ENCODE measurements at places on chromosomes 11 and 22.

- DNase-seq: no peak
Measured at GRCh38 chr11:130246738-130247137, 68.0 kb downstream of the ZBTB44 start.

GRCh38 chr11:55707029-55707428 lies 45.0 kb downstream of the OR4C6 start:
- no peak for DNase-seq

- no peak for DNase-seq
Measured at GRCh38 chr22:29213493-29213892, 7.8 kb downstream of the EMID1 start.

DNA sequence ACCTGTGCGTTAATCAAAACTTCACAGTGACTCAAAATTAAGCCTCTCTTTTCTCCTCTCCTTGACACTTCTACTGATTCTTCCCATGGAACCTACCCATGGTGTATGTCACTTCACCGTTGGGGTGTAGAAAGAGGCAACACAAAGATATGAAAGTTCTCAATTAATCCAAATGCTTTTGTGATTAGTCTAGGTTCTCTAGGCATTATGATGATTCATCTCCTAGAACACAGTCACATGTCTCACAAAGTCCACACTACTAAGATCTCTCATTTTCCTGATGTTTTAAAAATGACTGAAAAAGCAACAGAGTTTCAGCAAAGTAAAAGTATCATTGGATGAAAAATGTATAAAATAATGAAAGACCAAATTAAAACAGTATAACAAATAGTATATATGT lies 13.7 kb upstream of the SCGB2A2 start:
- DNase-seq: no peak

DNA sequence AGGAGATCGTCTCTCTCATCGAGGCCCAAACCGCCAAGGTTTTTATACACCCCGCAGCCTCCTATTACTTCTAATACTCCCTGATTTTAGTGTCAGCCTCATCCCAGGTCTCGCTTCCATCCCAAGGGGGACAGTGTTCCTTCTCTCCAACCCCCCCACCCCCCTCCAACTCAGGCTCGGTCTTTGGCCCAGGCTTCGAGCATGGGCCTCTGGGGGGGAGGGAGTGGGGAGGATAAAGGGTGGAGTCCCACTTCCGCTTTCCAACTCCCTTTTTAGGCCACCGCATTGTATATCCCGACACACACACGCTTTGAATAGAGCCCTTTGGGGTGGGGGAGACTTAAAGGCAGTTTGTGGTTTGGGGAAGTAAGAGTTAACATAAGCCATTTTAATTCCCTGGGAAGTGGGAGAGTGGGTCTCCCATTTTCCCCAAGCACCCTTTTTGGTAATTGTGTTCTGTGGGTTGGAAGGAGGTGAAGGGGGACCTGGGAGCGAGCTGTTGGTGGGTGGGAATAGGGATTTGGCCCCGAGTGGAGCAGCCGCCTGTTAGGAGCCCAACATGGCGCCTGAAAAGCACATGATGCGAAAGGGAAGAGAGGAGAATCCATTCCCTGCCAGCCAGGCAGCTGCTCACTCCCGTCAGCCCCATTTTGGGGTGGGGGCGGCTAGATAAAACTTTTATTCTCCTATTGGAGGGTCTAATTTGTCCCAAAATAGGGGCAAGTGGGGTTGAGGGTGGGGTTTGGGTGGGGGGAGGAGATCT lies 844 bp downstream of the PCF11 start:
- peak; percentile 36 for DNase-seq

GRCh38 chr22:31210556-31211421 lies 1.3 kb upstream of the LIMK2 start:
- no peak for DNase-seq

DNA sequence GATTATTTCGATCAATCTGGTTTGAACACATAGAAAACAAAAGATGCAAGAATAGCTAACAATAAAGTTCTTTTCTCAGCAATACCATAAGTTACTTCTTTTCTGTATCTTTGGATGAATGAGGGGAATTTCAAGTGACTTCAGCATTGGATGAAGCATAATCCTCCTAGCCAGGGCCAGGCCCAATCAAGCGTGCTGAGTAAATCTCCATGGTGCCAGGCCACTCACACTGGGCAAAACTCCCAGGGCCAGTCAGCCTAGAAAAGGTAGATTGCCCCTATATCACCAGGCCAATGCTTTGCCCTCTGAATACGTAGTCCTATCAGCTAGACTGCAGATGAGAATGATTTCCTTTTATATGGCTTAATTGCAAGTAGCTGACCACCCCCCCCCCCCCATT lies 6.0 kb downstream of the CNTF start:
- no peak for DNase-seq

- peak; percentile 12 for DNase-seq
Measured at GRCh38 chr22:38569181-38569971, 607 bp downstream of the DMC1 start.

GRCh38 chr22:39150848-39151215 lies 1.6 kb downstream of the CBX7 start:
- DNase-seq: no peak

- no peak for DNase-seq
Measured at GRCh38 chr22:45149671-45150070, 14.1 kb upstream of the NUP50 start.

- no peak for DNase-seq
Measured at GRCh38 chr22:27113211-27113635, 455.8 kb downstream of the MIAT start.

DNA sequence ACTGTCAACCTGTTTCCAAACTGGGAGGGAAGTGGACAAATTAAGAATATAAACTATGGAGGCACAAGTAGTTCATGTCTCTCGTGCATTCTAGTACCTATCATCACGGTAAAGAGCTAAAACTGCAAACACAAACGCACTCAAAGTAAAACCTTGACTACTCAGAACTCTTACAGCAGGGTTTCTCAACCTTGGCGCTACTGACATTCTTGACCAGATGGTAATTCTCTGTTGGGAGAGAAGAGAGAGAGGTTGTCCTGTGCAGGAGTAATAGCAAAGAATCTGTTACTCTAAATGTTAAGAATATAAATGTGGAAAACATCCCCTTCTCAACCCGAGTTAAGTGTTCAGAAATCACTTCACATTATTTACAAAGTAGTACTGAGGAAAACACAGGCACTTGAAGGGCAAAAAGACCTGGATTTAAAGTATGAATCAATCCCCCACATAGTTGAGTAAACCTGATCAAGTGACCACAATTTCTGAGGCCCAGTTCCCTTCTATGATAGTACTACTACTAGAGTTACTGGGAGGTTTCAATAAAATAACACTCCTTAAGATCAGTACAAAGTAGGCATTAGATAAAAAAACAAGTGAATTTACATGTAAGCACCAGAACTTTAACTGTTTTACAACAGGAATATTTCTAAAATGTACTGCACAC lies 73.1 kb upstream of the ARHGAP32 start:
- no peak for DNase-seq

GRCh38 chr11:106077609-106078455 lies at the start of gene AASDHPPT:
TSS of gene AASDHPPT (plus strand) at chr11:106077662. CDS start at chr11:106077711, 49 bp downstream.
- DNase-seq: no peak

GRCh38 chr22:22902247-22903001 lies 14.8 kb downstream of the IGLL5 start:
- no peak for DNase-seq

DNA sequence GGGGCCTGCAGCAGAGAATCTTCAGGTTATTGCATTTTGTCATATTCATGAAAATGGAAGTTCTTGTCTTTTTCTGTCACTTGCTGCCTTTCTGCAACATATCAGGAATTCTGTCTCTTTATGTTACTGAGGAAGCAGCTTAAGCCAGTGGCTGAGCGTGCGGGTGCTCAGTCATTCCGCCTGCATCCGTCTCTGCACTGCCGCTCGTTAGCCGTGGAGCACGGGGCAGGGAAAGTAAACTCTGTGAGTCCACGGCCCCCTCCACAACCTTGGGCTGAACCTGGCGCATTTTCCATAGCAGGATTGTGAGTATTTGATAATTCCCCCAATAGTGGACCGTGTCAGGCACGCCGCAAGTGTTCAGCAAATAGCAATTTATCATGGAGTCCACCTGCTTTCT lies 1007.7 kb downstream of the BRD1 start:
- no peak for DNase-seq

GRCh38 chr11:94910270-94910669 lies 63.1 kb downstream of the CWC15 start:
- DNase-seq: no peak

DNA sequence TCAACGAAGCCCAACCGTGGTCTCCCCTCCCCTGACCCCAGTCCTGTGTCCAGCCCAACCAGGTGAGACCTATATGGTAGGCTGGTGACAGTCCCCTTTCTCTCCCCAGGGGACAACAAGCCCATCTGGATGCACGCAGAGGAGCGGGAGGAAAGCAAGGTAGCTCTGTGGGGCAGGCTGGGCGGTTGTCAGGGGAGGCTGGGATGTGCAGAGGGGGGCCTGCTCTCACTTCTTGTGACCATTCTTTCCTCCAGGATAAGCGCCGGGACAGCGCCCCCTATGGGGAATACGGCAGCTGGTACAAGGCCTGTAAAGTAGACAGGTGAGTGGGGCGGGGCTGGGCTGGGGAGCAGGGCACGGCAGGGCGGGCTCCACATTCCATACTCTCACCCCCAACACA lies 3.5 kb upstream of the RAB1B start:
- peak; percentile 42 for DNase-seq

GRCh38 chr11:18600915-18601569 lies 1.5 kb downstream of the MISFA start:
- no peak for DNase-seq

DNA sequence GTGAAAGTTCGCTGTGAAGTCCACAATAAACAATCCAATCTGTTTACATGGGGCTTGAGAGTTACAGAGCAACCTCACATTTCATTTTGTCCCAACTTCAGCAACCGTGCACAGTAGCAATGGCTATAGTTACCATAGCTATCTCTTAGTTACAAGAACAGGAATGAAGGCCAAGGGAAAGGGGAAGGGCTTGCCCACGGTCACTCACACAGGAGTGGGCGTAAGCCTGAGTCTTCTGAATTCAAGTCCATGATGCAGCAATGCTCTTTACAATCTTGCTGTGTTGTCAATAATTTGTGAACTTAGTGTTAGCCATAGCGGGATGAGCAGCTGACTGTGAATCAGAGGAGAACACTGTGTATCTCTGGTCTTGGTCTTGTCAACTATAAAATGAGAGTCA lies 102.9 kb downstream of the ADAMTS15 start:
- DNase-seq: no peak

- no peak for DNase-seq
Measured at GRCh38 chr11:33624083-33624482, 76.5 kb downstream of the C11orf91 start.

GRCh38 chr11:62445314-62445740 lies 26.5 kb downstream of the SCGB1A1 start:
- DNase-seq: no peak

GRCh38 chr11:117476531-117477142 lies 149.0 kb downstream of the CEP164 start:
- DNase-seq: no peak

DNA sequence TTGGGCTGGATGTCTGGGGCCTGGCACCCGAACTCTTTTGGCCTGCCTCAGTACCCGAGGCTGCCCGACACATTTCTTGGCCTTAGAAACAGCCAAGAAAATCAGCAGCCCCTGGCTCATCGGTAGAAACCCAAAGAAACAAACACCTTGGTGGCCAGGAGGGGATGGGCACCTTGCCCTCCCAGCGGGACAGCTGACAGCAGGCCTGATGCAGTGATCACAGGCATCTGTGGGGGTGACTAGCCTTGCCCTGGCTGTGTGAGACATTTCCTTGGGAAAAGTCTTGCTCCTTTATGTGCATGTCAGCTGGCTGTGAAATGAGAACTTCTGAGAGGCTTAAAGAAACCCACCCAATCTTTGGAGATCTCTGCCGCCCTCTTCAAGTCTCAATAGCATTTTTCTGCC lies 60.9 kb downstream of the SMIM38 start:
- no peak for DNase-seq

GRCh38 chr11:7028141-7028540 lies 7.9 kb downstream of the NLRP14 start:
- DNase-seq: no peak

DNA sequence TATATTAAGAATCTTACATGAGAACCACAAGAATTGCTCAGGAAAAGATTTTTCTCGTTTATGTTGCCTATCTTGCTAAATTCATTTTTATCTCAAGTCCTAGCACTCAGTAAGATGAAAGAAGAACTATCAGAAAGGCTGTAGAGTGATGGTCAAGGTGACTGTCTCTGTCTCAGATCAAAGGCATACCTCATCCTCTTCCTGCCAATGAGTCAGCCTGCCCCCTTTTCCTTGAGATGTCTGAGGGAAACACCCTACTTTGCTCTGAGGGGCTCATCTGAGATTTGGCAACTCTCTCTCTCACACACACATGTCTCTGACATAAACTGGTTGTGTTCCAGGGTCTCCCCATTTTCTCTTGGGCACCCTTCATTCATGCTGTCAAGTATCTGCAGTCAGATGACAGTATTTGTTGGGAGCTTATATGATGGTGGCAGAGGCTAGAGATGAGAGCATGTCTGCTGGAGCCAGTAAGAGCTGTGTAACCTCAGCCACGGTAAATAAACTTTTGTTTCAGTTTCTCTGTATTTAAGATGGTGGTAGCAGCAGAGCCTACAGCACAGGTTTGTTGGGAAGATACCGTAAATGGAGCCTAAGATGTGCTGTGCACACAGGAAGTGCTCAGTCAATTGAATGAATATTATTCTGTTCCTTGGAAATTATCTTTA lies 1.6 kb downstream of the MMP27 start:
- DNase-seq: no peak

GRCh38 chr11:223884-224283 lies 12.3 kb downstream of the SIRT3 start:
- DNase-seq: no peak

GRCh38 chr22:35343664-35344550 lies 37.0 kb upstream of the HMOX1 start:
- no peak for DNase-seq

- no peak for DNase-seq
Measured at GRCh38 chr11:7520011-7520942, 6.5 kb downstream of the PPFIBP2 start.

GRCh38 chr11:71180694-71181470 lies 71.5 kb downstream of the SHANK2 start:
- DNase-seq: no peak

DNA sequence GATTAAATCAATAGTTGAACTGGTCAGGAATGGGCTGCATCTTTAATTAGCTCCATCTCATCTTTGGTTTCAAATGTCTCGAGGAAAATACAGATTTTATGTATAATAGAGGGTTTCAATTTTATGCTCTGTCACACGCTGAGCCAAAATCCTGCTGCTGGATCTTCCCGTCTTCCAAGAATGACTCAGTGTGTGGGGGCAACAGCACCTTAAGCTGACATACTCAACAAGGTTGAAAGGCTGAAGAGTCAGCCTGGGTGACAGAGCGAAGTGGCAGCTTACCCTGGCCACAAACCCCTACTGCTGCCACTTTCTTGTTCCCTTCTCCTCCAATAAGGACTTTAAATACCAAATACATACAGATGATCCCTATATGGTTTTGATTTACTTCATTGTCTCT lies 9.0 kb upstream of the PCF11 start:
- no peak for DNase-seq

- no peak for DNase-seq
Measured at GRCh38 chr11:47028195-47029093, 91.9 kb downstream of the CSTPP1 start.

- DNase-seq: peak; percentile 16
Measured at GRCh38 chr11:125990244-125990643, 44.4 kb downstream of the VSIG10L2 start.

Data from stimulated activated CD4-positive, alpha-beta T cell treated with anti-CD3 and anti-CD28 coated beads, Interleukin-4, amount 100 ng/mL, for 48 hours (primary cell).